ENCODE measurements at places on chromosomes 13 and 19.

- DNase-seq, result no peak
- H3K27me3 ChIP-seq, result no peaks in the 10 kb centered on the region
- no peak overlapping the region for H3K4me3 ChIP-seq
- H3K27ac ChIP-seq, result no peak overlapping the region
Measured at GRCh38 chr19:23999821-24000610, 85.3 kb downstream of the ZNF726 start.

- no peaks in the 10 kb centered on the region for H3K36me3 ChIP-seq
- no peak overlapping the region for H3K4me3 ChIP-seq
- no peak overlapping the region for H3K27ac ChIP-seq
- no peaks in the 10 kb centered on the region for H3K27me3 ChIP-seq
- no peak for DNase-seq
- no peaks in the 10 kb centered on the region for H3K4me1 ChIP-seq
Measured at GRCh38 chr13:113410472-113411201, 42.7 kb downstream of the ADPRHL1 start.

DNA sequence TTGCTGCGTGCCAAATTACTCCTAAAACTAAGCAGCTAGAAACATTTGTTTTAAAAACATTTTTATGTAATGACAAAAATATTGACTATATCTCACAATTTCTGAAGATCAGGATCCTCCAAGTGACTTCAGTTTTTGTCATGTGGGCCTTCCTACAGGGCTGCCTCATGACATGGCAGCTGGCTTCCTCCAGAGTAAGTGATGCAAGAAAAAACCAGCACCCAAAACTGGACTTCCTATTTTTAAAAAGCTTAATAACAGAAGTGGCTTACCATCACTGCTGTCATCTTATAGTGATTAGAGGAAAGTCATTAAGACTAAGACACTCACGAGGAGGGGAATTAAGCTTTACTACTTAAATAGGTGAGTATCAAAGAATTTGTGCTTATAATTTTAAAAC lies 681.7 kb downstream of the PCDH17 start:
- no peak overlapping the region for H3K27ac ChIP-seq
- H3K27me3 ChIP-seq, result no peaks in the 10 kb centered on the region
- H3K4me3 ChIP-seq, result no peak overlapping the region
- no peaks in the 10 kb centered on the region for H3K36me3 ChIP-seq
- H3K4me1 ChIP-seq, result no peaks in the 10 kb centered on the region

DNA sequence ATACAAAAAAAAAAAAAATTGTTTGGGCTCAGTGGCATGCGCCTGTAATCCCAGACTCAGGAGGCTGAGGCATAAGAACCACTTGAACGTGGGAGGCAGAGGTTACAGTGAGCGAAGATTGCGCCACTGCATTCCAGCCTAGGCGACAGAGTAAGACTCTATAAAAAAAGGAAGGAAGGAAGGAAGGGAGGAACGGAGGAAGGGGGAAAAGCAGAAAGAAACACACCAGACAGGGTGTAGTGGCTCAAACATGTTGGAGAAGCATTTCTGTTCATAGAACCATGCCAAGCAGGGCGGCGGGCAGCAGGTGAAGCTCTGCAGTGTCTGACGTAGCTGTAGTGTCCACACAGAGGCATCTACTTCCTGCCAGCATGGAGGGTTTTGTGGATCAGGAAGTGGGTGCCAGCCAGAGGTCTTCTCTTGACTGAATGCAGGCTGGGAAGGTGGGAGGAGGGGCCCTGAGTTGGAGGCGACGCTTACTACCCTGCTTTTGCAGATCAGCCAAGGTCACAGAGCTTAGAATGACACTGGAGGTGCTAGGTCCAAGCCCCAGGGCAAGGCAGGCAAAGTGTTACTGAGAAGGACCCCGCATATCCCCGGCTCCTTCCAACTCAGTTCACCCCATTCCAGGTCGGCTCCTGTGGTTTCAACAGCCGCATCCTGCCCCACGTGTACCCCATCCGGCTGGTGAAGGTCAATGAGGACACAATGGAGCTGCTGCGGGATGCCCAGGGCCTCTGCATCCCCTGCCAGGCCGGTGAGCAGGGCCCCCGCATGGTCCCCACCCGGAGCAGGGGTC lies 11.6 kb upstream of the PGLS start:
- no peak for DNase-seq
- H3K27ac ChIP-seq, result no peak overlapping the region
- no peaks in the 10 kb centered on the region for H3K36me3 ChIP-seq

DNA sequence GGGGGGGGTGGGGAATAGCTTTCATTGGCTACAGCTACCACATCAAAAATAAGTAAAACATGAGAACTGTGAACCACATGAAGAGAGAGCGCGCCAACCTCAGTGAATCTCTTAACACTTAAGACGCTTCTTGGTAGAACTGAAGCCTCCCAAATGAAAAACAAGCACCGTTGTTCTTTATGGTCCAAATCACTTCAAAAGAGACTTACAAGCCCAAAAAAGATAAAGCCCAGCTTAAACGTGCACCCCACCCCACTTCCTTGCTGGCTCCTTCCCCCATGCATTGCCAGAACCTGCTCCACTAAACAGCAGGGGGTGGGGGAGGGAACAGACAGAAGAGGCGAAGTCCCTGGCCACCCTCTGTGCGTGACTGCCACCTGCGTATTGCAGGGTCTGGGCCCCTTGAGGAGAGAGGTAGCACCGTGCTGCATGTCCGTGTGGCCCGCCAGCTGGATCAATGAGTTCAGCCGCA lies 479.1 kb downstream of the FOXO1 start:
- DNase-seq, result peak; percentile 29
- no peaks in the 10 kb centered on the region for H3K27me3 ChIP-seq
- H3K4me1 ChIP-seq, result peaks cover 59% of the 10 kb centered on the region
- no peaks in the 10 kb centered on the region for H3K36me3 ChIP-seq

- H3K4me1 ChIP-seq, result no peaks in the 10 kb centered on the region
- no peak overlapping the region for H3K27ac ChIP-seq
- H3K27me3 ChIP-seq, result no peaks in the 10 kb centered on the region
- H3K4me3 ChIP-seq, result no peak overlapping the region
Measured at GRCh38 chr13:37490176-37490779, 108.3 kb downstream of the POSTN start.

DNA sequence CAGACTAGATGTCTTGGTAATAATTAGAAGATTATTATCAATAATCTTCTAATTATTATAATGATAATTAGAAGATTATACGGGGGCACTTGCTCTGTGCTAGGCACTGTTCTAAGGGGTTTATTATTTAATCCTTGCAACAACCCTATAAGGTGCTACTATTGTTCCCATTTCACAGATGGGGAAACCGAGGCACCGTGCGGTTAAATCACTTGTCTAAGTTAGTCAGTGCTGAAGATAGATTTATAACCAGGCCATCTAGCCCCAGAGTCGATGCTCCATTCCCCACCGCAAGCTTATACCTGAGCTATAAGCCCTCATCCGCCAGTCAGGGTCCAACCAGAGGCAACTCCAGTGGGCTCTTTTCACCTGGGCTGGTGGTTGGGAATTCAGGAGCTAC lies 2.0 kb upstream of the ACP7 start:
- H3K27ac ChIP-seq, result no peak overlapping the region
- no peaks in the 10 kb centered on the region for H3K36me3 ChIP-seq
- no peak for DNase-seq
- H3K27me3 ChIP-seq, result peaks cover 13% of the 10 kb centered on the region
- no peak overlapping the region for H3K4me3 ChIP-seq
- H3K4me1 ChIP-seq, result peaks cover 11% of the 10 kb centered on the region

DNA sequence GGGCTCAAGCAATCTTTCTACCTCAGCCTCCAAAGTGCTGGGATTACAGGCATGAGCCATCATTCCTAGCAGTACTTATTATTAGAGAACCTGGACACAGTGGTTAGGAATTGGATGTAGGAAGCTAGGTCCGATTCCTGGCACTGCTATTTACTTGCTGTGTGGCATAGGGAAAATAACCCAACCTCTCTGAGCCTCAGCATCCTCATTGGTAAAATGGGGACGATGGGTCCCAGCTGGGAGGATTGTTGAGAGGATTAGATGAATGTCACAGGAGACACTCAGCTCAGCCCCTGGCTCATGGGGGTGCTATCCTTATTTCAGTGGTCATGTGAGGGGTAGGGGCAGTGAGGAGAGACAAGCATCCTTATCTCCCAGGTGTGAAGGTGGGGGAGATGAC lies 6.8 kb upstream of the PEPD start:
- no peak for DNase-seq
- H3K4me3 ChIP-seq, result no peak overlapping the region
- no peak overlapping the region for H3K27ac ChIP-seq
- no peaks in the 10 kb centered on the region for H3K27me3 ChIP-seq
- no peaks in the 10 kb centered on the region for H3K4me1 ChIP-seq

DNA sequence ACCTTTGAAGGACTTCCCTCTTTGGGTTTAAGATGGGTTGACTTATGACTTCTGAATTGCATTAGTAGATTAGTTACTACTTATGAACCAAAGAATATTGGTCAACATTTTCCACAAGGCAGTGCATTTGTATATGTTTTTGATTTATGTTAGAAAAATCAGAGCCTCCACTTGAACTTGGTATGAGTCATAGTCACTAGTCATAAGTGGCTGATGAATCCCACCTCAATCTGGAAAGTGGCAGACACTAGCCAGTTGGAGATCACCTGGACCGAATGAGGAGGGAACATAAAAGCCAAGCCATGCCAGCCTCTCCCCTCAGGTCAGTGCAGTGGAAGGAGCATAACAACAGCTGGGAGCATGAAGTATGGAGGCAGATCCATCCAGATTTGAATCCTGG lies 39.3 kb upstream of the SPART start:
- no peak overlapping the region for H3K4me3 ChIP-seq
- no peaks in the 10 kb centered on the region for H3K4me1 ChIP-seq

- H3K27me3 ChIP-seq, result no peaks in the 10 kb centered on the region
- no peak overlapping the region for H3K4me3 ChIP-seq
Measured at GRCh38 chr13:60328073-60328472, 68.9 kb upstream of the TDRD3 start.

Data from naive thymus-derived CD4-positive, alpha-beta T cell (primary cell).